ENCODE measurements at places on chromosomes 12 and 14.

DNA sequence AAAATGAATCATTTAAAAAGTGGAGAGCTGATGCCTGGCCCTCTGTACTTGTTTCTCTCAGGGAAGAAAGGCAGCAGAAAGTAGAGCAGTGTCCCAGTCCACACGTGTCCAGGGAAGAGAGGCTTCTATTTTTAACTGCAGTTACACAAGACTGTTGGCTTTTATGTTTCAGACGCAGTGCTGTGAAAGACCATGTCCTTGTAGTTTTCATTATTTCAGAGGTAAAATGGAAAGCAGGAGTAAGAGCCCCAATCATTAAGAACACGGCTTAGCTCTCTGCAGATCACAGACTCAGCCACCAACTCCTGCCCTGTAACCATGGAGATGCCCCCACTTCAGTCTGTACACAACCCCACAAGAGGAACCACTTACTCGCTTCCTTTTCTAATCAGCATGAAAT, 336.3 kb downstream of the DAD1 start:
- DNase-seq, result no peak

DNA sequence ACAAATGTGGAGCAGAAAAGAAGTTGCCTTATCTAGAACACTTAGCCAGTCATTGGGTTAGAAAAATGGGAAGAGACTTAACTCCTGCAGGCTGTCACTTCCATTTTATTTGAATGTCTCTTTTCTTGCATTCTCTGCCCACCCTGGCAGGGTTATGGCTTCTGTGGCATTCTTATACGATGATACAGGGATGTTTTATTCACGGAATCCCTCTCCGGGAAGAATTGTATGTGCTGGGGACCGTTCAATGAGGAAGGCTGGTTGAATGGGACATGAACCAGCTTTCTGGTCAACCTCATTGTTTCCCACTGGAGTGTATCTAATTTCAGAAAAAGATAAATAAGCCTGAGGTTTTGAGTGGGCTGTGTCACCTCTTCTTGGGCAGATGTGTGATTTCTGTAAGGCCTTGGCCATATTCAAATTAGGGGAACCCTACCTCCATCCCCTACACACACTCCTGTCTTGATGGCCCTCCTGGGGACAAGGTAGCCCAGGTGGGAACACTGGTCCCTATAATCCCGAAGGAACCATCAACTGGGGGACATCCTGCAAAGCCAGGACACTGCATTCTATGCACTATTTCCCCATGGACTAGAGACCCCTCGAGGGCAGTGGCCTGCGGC, 174.8 kb upstream of the GSC start:
- DNase-seq, result no peak

DNA sequence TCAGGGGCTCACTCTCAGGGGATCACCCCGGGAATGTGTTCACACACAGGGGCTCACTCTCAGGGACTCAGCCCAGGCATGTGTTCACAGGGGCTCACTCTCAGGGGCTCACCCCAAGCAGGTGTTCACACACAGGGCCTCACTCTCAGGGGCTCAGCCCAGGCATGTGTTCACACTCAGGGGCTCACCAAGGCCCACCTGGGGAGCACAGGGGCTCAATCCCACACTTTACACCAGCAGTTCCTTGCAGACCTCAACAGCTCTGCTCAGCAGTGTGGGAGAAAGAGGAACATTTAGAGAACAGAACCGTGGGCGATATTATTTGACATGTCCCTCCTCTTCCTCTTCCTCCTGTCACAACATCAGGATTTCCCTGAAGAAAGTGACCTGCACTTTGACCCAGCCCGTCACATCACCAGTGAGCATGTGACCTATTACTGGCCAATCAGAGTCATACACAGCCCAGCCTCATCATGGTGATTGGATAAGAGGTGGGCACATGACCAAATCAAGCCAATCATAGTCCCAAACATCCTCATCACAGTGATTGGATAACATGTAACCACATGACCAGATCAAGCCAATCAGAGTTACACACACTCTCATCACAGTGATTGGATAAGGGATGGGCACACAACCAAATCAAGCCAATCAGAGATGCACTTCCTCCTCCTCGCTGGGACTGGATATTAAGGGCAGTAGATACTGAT, 359.4 kb upstream of the SFSWAP start:
- peak; percentile 12 for DNase-seq

- no peak for DNase-seq
Observed at GRCh38 chr14:61563880-61564617, 131.3 kb upstream of the HIF1A start.

DNA sequence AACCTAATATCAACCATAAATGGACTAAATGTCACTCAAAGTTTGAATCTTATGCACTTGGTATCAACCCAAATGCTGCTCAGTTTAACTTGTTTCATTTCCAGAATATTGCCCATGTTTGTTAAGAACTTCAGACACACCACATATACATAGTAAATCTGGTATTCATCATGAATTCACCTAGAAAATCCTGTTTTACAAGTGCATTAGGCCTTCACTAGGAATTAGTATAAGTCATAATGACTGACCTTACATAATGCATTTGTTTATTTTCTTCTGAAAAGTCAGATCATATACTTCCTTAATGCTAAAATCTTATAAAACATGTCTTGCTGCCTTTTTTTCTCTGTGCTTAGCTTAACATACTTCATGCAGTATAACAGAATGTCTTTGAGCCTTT, 66.1 kb downstream of the ABCD2 start:
- no peak for DNase-seq

Data from GM12878 (cell line).